Astrocyte of the spinal cord (primary cell): ENCODE measurements at places on chromosomes 1 and 21.

GRCh38 chr1:205472737-205473441 lies 17.0 kb upstream of the BLACAT1 start:
- DNase-seq: no peak

DNA sequence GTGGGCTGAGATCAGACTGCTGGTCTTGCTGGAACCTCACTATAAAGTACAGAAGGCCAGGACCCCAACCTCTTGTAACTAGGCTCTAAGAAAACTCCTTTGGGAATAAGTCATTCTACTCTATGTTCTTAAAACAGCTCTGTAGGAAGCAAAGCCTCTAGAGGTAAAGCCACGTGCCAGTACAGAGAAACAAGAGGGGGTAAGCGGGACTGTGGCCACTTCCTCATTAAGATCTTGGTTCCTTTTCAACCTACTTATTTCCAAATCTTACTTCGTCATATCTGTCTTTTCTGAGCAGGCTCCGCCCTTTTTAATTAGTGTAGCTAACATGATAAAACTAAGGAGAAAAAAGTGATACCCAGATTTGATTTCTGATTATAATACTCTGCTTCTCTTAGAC lies 3.8 kb downstream of the NCSTN start:
- no peak for DNase-seq

GRCh38 chr1:236029428-236029940 lies 35.4 kb downstream of the NID1 start:
- DNase-seq: no peak

GRCh38 chr1:209583408-209583807 lies at the start of gene CAMK1G:
Gene CAMK1G, plus strand, starts transcription at chr1:209583714. Its CDS starts 11,270 bp downstream, at chr1:209594984.
- DNase-seq: peak; percentile 72

GRCh38 chr1:156947818-156948525 lies 27.5 kb downstream of the LRRC71 start:
- DNase-seq: no peak

DNA sequence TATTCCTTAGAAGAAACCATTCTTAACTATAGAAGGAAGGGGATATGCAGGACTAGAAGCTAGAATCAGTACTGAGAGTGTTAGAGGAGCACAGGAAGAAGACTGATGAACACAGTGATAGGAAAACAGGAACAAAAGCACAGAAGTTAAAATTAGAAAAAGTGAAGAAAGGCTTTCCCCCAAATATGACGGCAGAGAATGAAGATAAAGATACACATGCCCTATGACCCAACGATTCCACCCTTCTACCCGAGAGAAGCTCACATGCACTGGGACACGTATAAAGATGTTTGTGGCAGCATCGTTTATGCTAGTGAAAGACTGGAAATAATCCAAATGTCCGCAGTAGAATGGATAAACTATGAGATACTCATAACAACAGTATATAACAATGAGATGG lies 74.2 kb downstream of the DTL start:
- DNase-seq: no peak

DNA sequence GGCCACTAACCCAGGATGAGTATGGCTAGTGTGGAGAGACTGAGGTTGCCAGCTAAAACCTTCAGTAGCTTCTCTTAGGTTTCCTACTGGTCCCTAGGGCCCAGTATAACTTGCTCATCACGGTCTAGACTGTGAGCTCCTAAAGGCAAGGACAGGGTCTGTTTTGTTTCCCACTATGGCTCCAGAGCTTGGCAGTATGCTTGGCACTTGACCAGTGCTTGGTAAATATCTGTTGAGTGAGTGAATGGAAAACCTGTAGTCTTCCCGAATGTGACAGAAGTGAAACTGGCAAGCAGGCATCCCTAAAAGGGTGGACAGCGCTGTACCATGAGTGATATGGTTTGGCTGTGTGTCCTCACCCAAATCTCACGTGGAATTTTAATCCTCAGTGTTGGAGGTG lies 13.1 kb upstream of the PARS2 start:
- no peak for DNase-seq

- DNase-seq: no peak
These were observed 4.2 kb downstream of the SPSB1 start for GRCh38 chr1:9296850-9297249.

GRCh38 chr1:161158316-161159010 lies 837 bp upstream of the USP21 start:
- DNase-seq: no peak

- DNase-seq: no peak
These were observed 6.9 kb downstream of the NECTIN4 start for GRCh38 chr1:161082483-161082882.

DNA sequence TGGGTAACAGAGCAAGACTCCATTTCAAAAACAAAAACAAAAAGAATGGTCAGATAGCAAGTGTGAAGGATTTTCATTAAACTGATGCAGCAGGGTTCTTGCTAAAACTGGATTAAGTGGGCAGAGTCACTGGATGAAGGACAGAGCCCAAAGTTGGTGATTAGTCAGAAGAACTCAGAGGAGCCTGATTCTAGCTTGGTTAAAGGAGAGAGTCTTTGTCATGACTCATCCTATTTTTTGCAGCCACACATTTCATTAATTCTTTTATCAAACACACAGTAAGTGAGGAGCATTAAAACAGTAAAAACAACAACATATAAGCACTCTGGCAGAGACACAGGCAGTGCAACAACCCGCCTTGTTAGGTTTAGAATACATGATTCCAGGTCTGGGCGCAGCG lies 56.0 kb upstream of the EDARADD start:
- no peak for DNase-seq

- no peak for DNase-seq
These were observed 24.6 kb downstream of the SLC1A7 start for GRCh38 chr1:53117836-53118235.

DNA sequence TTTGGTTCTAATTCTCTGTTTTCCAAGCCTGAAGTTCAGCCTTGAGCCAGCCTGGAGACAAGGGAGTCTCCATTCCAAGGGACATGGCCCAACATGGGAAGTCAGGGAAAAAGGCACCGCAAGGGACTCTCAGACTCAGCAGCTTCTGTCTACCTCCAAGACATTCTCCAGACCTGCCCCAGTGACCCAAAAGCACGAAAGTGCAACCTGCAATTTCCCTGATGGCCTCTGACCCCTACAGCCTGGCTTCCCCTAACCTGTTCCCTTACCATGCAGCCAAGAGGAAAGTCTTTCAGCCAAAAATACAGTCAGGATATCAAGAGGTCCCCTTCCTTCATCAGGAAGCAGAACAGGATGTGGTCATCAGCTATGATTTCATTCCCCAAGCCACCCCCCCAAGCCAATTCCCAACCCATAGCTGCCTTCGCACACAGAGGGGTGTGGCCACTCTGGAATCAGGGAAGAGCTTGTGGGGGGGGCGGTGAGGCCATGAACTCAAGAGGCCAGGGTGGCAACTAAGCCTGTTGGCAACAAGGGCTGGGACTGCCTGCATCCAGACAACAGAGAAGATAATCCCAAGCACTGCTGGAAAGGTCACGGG lies 59.2 kb downstream of the TIAM1 start:
- peak; percentile 45 for DNase-seq

GRCh38 chr1:219498666-219499065 lies 114.2 kb downstream of the ZC3H11B start:
- DNase-seq: no peak

DNA sequence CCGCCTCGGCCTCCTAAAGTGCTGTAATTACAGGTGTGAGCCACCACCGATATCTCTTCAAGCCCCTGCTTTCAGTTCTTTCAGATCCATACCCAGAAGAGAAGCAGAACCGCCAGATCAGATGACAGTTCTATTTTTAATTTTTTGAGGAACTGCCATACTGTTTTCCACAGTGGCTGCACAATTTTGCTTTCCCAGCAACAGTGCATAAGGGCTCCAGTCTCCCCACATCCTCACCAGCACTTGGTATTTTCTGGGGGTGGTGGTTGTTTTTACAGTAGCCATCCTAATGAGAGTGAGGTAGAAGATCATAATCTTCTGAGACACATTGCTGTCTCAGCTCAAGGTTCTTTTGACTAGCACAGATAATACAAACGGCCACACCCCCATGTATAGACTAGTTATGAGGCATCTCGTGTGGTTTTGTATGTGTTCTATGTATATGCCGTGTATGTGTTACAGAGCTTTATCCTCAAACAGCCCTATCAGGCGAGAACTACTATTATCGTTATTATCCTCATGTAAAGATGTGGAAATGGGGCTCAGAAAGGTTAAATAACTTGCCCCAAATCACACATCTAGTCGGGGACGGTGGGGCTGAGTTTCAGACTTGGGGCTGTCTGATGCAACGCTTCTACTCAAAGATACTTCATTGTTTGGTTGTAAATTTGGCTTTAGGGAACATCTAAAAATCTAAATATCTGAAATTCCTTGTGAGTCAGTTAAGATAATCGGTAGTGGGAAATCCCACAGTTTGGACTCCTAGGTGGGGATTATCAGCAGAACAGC lies 12.0 kb downstream of the FHAD1 start:
- DNase-seq: no peak

DNA sequence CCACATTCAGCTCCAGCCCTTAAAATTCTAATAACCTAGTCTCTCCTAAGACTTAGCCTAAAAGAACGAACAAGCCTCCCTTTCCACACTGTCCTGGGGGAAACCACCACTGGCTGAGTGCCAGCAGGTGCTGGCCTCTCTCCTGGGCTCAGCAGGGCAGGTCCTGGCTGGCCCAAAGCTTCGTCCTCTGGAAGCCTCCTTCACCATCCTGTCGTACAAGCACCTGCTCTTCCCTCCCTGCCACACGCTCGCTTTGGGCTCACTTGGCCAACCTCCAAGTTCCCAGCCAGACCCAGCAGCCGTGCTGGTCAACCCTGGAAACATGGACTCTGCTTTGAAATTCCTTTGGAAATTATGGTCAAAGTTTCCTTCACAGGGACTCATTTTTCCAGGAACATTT lies 58.2 kb upstream of the SLC25A33 start:
- no peak for DNase-seq

- DNase-seq: peak; percentile 41
These were observed 41.3 kb upstream of the ENAH start for GRCh38 chr1:225694151-225694603.

- DNase-seq: no peak
These were observed 101.4 kb downstream of the TOMM20 start for GRCh38 chr1:235027076-235027861.

GRCh38 chr1:117842408-117843170 lies 86.8 kb downstream of the GDAP2 start:
- no peak for DNase-seq

GRCh38 chr1:232608427-232608826 lies 21.5 kb downstream of the SIPA1L2 start:
- DNase-seq: no peak

DNA sequence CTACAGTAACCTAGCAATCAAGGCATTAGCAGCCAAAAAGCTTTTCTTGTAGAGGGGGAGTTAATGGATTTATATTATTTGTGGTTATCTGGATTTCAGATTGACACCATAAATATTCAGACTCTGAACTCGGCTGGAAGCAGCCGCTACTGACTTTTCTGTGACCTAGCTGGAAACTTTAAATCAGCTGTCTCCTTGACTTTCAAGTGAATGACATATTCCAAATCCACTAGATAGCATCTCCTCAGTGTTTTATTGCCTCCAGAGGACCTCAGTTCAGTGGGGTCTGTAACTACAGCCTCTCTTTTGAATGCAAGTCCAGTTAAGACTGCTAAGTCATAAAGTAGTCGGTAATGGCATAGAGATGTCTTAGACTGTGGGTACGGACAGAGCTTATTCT lies 448.5 kb downstream of the NUF2 start:
- no peak for DNase-seq

GRCh38 chr21:33940164-33940880 lies 24.7 kb upstream of the ATP5PO start:
- peak; percentile 56 for DNase-seq
